ENCODE measurements at places on chromosomes 3 and 15. TPM values are rescaled to one million over a fixed set of nuclear protein-coding genes. Genes with fewer than 3 reads are reported as not detected.

Gene P2RY12
- 0.94 TPM for total RNA-seq

Gene KBTBD13
- 0.18 TPM for total RNA-seq

Gene ECE2
- total RNA-seq, result 0.81 TPM

Gene VEPH1
- total RNA-seq, result 10.8 TPM

Gene ENTPD3
- total RNA-seq, result 30.1 TPM

Gene MOBP
- not detected for total RNA-seq

Gene ASB14
- total RNA-seq, result not detected

Gene CACNA1D
- 84.4 TPM for total RNA-seq
